Activated B cell treated with CpG ODN at 0.5 μM for 24 hours (primary cell): ENCODE measurements at places on chromosomes 2 and 18. TPM values are rescaled to one million over a fixed set of nuclear protein-coding genes. Genes with fewer than 3 reads are reported as not detected.

HK2 gene
- 14.5 and 15.3 TPM in 2 replicates for total RNA-seq

HOXD13 gene
- not detected in 2 replicates for total RNA-seq

DNA sequence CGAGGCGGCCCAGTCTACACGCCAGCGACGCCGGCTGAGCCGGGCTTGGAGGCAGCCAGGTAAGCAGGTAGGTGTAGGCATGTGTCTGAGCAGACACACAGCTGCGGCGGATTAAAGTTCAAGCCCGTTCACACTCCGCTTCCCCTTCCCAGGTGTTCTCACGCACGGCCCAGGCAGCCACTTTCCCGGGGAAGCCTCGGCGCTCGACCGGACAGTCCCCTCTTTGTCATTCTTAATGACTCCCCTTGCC, 367 bp downstream of the TGFA start:
- no peak for DNase-seq

DNA sequence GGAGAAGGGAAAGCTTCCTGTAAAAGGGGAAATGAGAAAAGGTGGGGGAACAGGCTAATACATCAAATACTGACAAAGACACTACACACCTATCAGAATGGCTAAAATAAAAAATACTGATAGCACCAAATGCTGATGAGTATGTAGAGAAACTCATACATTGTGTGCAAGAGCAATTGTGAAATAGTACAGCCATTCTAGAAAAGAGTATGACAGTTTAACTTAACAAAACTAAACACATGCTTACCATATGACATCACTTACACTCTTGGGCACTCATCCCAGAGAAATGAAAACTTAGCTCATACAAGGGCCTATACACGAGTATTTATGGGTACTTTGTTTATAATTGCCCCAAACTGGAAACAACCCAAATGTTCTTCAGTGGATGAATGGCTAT, 53.4 kb downstream of the ZNF638 start:
- DNase-seq = no peak

CXCR4 gene
- 200 and 213 TPM in 2 replicates for total RNA-seq

GRCh38 chr18:39406941-39407340, 1841.3 kb upstream of the CELF4 start:
- DNase-seq = no peak

RBKS gene
- total RNA-seq = 2.5 and 3.1 TPM in 2 replicates

GRCh38 chr2:168976034-168976654, 55.0 kb downstream of the ABCB11 start:
- DNase-seq = no peak

GRCh38 chr2:184304006-184304405, 294.3 kb upstream of the ZNF804A start:
- no peak for DNase-seq

DNA sequence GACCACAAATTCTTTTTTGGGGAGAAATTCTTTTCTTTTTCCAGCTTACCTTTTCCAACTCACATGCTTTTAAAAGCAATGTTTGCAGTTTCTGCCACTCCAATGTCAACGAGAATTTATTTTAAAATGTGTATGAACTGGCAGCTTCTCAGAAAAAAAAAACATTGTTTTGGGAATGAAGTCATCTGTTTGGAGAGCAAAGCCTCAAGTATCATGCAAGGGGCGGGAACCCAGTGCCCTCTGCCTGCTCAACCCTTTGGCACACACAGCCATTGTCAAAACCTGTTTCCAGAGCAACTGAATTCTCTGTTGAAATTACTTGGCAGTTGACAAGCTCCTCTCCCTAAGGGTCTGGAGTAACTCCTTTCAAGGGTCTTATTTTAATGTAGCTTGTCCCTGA, 128.5 kb downstream of the QPCT start:
- no peak for DNase-seq

DNA sequence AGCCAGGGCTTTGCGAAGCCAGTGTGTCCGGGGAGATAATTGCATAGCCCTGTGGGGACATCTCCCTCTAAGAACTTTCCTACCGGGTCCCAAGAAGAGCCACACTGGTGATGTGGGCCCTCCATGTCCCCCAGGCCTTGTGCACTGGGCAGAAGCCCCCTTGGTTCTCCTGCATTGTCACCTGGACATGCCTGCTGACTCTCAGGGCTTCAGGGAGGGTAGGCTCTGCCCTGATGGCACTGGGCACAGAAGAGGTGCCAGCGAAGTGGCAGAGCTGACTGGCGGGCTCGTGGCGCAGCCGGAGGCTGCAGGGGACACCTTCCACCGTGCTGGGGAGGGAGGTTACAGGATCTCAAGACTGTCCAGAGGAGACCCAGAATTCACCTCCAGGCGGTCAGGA, 28.3 kb downstream of the GLI2 start:
- no peak for DNase-seq

- no peak for DNase-seq
Measured at GRCh38 chr18:53755914-53756609, 468.4 kb downstream of the MBD2 start.

IL37 gene
- total RNA-seq = not detected in 2 replicates

- no peak for DNase-seq
Measured at GRCh38 chr2:120439637-120440384, 93.9 kb downstream of the INHBB start.

GRCh38 chr18:76507830-76508385, 12.9 kb upstream of the ZNF516 start:
- no peak for DNase-seq

GRCh38 chr2:102932501-102932900, 170.7 kb downstream of the TMEM182 start:
- DNase-seq = no peak

- no peak for DNase-seq
Measured at GRCh38 chr2:79369127-79369526, 143.7 kb upstream of the CTNNA2 start.

DNA sequence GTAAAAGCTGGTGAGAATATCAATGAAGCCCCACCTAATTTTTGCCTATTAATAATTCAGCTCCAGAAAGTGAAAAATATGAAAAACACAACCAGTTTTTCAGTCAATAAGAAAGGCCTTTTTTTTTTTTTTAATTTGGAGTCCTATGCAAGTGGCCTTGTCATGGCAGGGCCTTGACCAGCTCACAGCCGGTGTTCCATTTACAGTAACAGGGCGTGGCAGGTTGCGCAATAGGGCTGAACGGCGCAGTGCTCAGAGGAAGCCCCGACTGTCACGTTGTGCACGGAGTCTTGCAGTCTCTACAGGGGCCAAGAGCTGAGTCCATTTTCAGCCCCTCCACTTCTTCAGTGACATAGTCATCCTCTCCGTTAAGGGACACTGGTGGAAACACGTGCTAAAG, 184.1 kb upstream of the FN1 start:
- DNase-seq = no peak

FAM161A gene
- 2.5 TPM in 2 replicates for total RNA-seq

DNA sequence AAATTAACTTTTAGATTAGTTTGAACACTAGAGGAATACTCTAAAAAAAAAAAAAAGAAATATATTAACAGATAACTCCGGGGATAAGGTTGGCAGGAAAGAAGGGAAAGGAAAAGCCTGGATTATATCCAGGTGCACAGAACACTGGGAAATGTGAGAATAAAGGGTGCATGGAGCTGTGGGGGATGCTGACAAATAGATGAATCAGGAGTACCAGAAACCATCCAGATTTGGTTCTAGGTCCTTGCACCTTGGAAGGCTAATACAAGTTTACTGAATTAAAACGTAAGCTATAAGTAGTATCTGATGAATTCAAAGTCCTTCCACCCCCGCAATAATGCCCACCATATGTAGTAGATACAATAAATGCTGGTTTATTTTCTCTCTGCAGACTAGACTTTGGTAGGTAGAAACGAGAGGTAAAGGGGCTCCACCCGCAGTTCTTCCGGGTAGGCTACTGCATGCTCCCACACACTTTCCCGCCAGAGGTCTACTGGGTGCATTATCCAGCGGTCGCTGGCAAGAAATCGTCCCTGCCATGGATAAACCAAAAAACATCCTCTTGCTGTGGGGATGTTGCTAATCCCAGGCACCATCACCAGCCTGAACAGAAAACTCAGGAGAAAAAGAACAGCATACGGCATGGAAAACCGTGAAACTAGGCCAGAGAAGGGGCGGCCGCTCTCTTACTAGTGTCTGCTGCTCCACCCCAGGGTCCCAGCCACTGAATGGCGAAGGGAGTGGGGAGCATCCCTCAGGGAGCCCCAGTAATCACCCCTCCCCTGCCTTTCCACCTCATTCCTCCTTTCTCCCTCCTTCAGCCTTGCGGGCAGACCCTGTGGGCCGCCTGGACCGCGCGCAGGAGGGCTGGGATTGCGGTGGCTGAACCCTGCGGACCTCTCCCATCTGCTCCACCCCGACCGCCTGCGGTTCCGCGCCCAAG, 1.5 kb downstream of the CNRIP1 start:
- no peak for DNase-seq

DNA sequence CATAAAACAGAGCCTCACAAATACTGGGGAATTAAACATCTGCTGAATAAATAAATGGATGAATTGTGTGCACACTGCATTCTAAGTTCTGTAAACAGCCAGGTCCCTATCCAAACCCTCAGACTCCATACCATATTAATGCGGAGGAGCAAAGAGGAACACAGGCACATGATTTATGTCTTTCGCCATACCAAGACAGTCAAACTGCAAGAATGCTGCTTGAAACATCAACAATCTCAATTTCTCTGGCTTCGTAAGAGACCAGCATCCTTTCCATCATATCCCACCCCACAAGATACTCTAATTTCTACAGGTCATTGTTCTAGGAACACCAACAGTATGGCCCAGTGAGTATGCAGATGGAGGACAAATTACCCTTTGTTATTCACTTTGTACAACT, 15.0 kb downstream of the KANSL3 start:
- DNase-seq = no peak

DNA sequence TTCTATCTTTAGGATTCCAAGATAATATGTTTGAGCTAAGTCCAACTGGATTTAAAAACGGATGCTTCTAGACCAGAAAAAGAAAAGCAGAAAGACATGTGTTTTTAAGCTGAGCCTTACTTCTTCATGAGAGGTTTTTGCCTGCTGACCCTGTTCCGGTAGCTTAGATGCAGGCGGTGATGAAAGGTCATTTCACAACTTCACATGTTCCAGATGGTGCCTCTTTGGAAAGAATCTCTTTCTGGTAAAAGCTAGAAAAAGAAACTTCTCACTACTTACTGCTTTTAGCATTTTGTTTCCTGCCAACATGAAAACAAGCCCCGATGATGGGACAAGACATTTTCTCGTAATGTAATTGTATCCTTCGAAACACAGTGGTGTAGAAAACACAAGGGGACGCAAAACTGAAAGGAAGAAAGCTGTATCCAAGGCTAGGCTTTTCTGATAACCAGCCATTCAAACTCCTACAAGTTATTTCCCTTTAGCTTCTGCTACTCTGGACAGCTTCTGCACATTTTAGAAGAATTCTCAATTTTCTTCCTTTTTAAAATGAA, 407.3 kb upstream of the LYPD1 start:
- no peak for DNase-seq

DNA sequence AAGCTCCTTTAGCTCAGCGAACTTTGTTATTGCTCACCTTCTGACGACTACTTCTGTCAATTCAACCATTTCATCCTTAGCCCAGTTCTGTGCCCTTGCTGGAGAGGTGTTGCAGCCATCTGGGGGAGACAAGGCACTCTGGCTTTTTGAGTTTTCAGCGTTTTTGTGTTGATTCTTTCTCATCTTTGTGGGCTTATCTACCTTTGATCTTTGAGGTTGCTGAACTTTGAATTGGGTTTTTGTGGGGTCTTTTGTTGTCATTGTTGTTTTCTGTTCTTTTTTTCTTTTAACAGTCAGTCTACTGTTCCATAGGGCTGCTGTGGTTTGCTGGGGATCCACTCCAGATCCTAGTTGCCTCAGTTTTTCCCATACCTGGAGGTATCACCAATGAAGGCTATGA, 57.3 kb downstream of the GTF3C3 start:
- DNase-seq = no peak

- DNase-seq = no peak
Measured at GRCh38 chr2:11533278-11534070, at the start of gene GREB1. GREB1 (plus strand) TSS chr2:11534045; CDS start chr2:11556615, 22,570 bp downstream.

ZNF396 gene
- 1.5 and 2.2 TPM in 2 replicates for total RNA-seq

ACTG2 gene
- not detected in 2 replicates for total RNA-seq

NABP1 gene
- 69.6 and 86.0 TPM in 2 replicates for total RNA-seq

KIF1A gene
- total RNA-seq = not detected in 2 replicates

GRCh38 chr2:166239548-166239947, 111.7 kb upstream of the SCN1A start:
- DNase-seq = no peak

GRCh38 chr18:56869189-56869777, 218.1 kb downstream of the WDR7 start:
- no peak for DNase-seq

- no peak for DNase-seq
Measured at GRCh38 chr18:30852980-30853379, 189.6 kb downstream of the DSC3 start.

DNA sequence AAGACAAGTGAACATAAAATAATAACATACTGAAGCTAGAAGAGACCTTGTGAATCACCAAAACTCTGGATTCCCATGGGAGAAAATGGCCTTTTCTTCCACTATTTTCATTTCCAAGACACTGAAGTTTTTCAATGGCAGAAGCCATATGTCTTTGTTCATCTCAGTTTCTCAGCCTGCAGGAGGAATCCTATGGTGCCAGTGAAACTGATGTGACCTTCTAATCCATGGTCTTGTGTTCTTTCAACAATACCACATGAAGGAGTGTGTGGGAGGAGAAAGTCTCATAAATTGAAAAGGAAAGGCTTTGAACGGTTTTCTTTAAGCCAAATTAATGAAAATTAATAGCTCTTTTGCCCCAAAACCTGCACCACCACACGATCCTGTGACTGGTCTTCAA, 257.3 kb downstream of the EPHA4 start:
- DNase-seq = no peak

DNA sequence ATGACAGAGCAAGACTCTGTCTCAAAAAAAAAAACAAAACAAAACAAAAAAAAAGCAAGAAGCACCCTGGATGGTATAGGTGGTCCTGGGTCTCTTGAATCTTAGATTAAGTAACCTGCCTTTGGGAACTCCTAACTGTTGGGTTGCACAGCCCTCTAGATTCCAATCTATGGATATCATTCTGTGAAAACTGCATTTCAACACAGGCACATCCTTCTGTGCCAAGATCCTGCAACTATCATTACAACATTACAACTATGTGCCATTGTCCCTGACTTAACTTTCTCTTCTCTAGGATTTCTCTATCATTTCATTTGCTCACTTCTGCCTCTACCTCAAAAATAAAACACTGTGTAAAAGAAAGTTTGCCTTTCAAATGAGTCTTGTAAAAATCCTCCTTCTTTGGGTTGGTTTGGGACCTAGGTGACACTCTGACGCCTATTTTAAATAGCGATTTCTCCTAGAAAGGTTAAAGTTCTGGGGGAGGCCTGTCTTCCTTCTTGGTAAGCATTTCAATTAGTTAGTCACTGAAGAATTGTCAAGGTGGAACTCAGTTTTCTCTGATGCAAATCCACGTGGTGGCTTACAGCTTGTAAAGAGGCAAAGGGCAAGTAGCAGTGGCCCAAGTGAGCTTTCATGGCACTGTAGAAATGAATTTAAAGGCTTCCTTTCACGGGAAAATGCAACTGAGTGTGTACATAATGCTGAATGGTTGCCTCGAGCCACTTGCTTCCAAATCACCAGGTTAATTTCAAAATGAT, 9.2 kb downstream of the LGALSL start:
- DNase-seq = no peak

ANKRD29 gene
- not detected in 2 replicates for total RNA-seq

- DNase-seq = no peak
Measured at GRCh38 chr2:166351319-166351718, 24.4 kb downstream of the SCN9A start.
